ENCODE measurements at places on chromosomes 5 and 9. TPM values are rescaled to one million over a fixed set of nuclear protein-coding genes. Genes with fewer than 3 reads are reported as not detected.

The FSD1L gene
- 4.7 TPM for total RNA-seq

- H3K4me1 ChIP-seq: no peaks in the 10 kb centered on the region
- H3K27ac ChIP-seq: no peak overlapping the region
- DNase-seq: no peak
- H3K4me3 ChIP-seq: no peak overlapping the region
Measured at GRCh38 chr5:158511454-158511853, 588.3 kb downstream of the EBF1 start.

GRCh38 chr5:155343468-155343867, 329.9 kb downstream of the KIF4B start:
- no peaks in the 10 kb centered on the region for H3K36me3 ChIP-seq
- H3K4me3 ChIP-seq: no peak overlapping the region
- H3K4me1 ChIP-seq: no peaks in the 10 kb centered on the region
- no peak for DNase-seq
- H3K27me3 ChIP-seq: no peaks in the 10 kb centered on the region

- H3K36me3 ChIP-seq: peaks cover 4% of the 10 kb centered on the region
- H3K27ac ChIP-seq: no peak overlapping the region
- H3K4me1 ChIP-seq: no peaks in the 10 kb centered on the region
- no peaks in the 10 kb centered on the region for H3K27me3 ChIP-seq
Measured at GRCh38 chr9:137107982-137108381, 6.6 kb downstream of the DPP7 start.

GRCh38 chr5:126818736-126819135, 41.8 kb downstream of the LMNB1 start:
- DNase-seq: no peak
- no peaks in the 10 kb centered on the region for H3K4me1 ChIP-seq
- no peak overlapping the region for H3K4me3 ChIP-seq
- H3K27me3 ChIP-seq: no peaks in the 10 kb centered on the region

GRCh38 chr9:89071591-89071990, 80.3 kb downstream of the S1PR3 start:
- DNase-seq: no peak
- no peak overlapping the region for H3K27ac ChIP-seq
- H3K4me1 ChIP-seq: no peaks in the 10 kb centered on the region
- H3K27me3 ChIP-seq: no peaks in the 10 kb centered on the region
- no peak overlapping the region for H3K4me3 ChIP-seq
- H3K36me3 ChIP-seq: no peaks in the 10 kb centered on the region

DNA sequence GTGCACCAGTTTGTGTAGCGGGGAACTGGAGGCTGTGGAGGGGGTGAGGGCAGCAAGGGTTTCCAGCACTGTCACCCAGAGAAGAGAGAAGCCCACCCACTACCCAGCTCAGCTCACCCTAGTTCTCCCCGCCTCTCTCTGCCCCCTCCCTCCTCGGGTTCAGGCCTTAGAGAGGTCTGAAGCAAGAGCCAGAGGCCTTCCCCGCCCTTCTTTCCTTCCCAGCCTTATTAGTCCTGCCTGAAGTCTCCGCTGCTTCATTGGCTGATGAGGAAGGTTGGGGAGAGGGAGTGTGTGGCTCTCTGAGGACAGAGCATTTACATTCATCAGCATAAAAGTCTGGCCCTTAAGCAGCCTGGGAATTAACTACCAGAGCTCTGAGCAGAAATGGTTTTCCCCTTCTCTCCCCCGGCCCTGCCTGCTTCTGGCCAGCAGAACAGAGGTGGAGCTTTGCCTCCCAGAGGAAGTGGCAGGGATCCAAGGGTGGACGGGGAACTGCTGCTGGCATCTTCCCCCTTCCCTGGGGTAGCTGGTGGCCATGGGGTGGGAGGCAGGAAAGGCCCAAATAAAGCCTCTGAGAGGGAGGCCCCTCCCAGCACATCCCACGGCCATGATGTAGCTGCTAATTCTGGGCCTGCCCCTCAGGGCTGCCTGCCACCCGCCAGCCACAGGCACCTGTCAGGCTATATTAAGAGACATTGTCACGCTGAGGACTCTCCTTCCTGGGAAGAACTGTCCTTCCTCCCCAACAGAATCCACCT, 4.1 kb downstream of the DNAJB5 start:
- peak overlapping the region; percentile 36 for H3K4me3 ChIP-seq
- no peak overlapping the region for H3K27ac ChIP-seq
- DNase-seq: peak; percentile 78
- H3K36me3 ChIP-seq: peaks cover 36% of the 10 kb centered on the region

Data from H9 (cell line).